AG08396 (cell line): ENCODE measurements at places on chromosomes 3 and 15.
A peak's percentile ranks its signal among the peaks of the same experiment; 100 is the strongest.

- no peak for DNase-seq
These were observed 39.7 kb downstream of the SLC28A1 start for GRCh38 chr15:84924077-84924731.

- DNase-seq = no peak
These were observed 12.6 kb upstream of the SHQ1 start for GRCh38 chr3:72860846-72861245.

- DNase-seq = no peak
These were observed 163.1 kb downstream of the ZNF385D start for GRCh38 chr3:21587894-21588293.

DNA sequence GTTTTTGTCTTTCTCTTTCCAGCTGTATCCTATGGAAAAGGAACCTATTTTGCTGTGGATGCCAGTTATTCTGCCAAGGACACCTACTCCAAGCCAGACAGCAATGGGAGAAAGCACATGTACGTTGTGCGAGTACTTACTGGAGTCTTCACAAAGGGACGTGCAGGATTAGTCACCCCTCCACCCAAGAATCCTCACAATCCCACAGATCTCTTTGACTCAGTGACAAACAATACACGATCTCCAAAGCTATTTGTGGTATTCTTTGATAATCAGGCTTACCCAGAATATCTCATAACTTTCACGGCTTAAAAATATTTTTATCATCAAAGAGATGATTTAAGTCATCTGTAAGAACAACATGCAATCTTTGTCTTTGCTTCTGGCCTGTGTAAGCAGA is 44.9 kb upstream of the PARP14 start:
- peak; percentile 15 for DNase-seq

DNA sequence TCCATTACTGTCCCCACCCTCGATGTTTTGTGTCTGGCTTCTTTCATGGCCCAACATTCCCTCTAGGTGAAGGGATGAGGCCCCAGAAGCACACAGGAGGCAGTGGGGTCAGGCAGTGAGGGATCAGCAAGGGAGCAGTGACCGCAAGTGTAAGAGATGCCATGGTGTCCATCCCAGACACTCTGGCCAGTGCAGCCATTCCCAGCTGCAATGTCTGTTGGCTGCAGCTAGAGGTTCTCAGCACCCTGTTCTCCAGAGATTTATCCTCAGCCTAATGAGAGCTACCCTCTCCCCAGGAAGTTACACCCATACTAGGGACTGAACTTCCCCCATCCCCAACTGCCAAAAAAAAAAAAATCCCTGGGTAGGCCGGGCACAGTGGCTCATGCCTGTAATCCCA is 40.2 kb downstream of the TRANK1 start:
- DNase-seq = peak; percentile 53

- DNase-seq = no peak
These were observed 38.8 kb downstream of the TNK2 start for GRCh38 chr3:195869413-195870001.

DNA sequence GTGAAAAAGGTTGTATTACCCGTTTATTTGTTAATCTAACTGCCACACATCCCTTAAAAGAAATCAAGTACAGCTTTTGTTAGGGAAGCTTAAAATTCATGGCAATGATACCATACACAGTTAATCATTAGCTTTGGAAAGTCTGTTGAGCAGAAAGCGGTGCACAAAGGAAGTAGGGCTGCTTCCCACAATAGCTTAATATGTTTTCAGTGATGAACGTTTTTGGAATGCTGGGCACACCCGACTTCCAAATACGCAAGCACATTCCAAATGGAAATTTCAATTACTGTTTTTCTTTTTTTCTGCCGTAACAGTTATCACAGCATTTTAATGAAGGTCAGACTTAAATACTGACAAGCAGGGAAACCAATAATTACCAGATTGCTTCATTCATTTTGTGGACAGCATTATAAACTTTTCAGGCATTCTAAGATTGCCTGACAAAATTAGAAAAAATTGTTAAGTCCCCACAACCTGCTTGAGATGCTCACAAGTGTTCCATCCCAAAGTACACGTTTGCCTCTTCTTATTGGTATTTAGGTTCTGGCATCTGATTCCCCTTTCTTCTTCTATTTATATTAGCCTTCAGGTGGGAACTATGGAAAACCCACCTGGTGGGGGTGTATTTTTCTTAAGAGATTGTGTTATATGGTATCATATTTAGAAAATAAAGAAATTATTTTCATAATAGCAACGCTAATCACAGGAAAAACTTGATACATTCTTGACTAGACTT is 1.1 kb upstream of the ECT2 start:
- peak; percentile 65 for DNase-seq

DNA sequence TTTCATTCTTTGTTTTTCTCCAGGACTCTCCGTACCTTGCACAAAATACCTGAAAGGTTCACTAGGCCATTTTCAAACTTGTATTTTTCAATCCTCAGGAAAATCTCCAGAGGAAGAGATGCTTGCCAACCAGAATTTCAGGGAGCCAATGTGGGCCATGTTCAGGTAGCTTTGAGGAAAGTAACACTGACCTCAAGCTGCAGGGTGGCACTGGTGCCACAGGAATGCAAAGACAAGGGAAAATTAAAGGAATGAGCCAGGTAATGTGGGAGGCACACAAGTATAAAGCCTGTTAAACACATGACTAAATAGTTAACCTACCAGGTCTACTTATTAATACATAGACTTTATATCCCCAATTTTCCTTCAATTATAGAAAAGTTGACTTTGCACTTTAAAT is 51.9 kb upstream of the GAP43 start:
- DNase-seq = no peak

GRCh38 chr3:191972714-191973398 is 511.9 kb downstream of the PYDC2 start:
- DNase-seq = no peak

DNA sequence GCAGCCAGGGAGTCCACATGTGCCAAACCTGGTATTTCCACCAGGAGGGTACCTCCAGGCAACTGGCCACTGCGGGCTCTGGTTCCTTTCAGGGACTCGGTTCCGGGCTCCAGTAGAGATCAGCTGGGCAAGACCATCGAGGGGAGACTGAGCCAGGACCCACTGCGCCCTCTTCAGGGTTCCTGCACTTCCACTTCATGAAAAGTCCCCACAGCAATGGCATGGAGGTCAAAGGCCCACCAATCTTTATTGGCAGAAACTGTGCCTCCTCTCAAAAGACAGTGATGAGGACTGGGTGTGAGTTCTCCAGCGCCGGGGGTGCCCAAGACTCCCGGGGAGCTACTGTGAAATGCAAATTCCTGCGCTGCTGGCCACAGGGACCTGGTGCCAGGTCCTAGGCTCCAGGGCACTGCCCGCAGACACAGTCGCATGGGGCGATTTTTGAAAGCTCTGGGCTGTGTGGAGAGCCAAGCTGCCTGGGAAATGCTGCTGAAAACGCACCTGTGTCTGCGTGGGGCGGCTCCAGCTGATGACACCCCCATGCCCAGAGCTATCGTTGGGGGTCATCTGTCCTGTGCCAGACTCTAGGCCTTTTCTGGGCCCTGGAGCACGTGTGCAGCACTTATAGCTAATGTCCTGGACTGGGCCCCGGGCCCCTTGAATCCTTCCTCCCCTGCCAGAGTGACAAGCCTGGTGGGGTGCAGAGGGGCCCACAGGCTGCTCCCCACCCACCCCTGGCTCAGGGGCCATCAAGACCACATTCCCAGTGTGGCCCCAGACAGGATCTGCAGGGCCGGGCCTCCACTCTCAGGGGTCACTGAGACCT is 144.0 kb downstream of the NSMCE3 start:
- DNase-seq = no peak

GRCh38 chr3:178182337-178182779 is 353.9 kb upstream of the KCNMB2 start:
- no peak for DNase-seq

DNA sequence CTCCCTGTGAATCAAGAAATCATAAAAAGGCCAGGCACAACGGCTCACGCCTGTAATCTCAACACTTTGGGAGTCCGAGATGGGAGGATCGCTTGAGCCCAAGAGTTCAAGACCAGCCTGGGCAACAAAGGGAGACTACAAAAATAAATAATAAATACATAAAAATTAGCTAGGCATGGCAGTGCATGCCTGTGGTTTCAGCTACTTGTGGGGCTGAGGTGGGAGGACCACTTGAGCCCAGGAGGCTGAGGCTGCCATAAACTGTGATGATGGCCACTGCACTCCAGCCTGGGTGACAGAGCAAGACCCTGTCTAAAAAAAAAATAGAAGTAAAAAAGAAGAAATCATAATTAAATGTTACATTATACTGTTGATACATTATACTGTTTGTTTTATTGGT is 28.0 kb upstream of the DCUN1D1 start:
- no peak for DNase-seq

- peak; percentile 89 for DNase-seq
These were observed 114.7 kb downstream of the ETFA start for GRCh38 chr15:76196269-76197231.

DNA sequence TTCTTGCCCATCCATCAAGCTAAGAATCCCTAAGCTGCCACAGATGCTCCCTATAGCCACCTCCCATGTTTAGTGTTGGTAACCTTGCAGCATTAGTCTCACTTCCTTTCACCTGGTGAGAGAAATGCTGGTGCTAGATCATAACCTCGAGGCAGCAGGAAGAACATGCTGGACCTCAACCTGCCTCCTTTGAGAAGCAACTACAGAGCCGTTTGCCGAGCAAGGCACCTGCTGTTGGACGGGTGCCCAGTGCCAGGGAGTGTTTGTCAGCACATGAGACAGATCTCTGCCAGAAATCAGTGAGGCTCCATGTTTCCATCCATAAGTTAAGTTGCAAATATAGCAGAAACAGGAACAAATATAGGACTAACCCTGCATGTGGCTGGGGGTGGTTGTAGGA is 955.7 kb downstream of the TUSC7 start:
- DNase-seq = no peak

- DNase-seq = no peak
These were observed 23.6 kb upstream of the CLDN1 start for GRCh38 chr3:190345878-190346277.

GRCh38 chr3:139630542-139630941 is 47.2 kb downstream of the NMNAT3 start:
- DNase-seq = no peak

- no peak for DNase-seq
These were observed 2.0 kb downstream of the B2M start for GRCh38 chr15:44713006-44713966.

- no peak for DNase-seq
These were observed 65.5 kb downstream of the KAT2B start for GRCh38 chr3:20105513-20106280.

DNA sequence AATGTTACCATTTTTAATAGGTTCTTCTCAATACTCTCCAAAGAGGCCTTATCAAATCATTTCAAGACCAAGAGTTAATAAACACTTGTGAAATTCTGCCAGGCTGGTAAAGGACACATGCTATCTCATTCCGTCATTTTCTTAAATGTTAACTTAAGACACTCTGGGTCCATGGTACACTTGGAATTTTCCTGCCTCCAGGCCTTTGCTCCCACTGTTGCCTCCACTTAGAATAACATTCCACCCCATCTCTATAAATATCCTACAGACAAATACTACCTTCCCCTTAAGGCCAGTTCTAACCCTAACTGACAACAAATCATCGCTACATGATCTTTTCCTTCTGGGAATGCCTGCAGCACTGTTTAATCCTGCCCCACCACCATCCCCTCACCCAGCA is 24.1 kb downstream of the MAGI1 start:
- DNase-seq = no peak

- DNase-seq = no peak
These were observed 26.0 kb downstream of the FBXW12 start for GRCh38 chr3:48397767-48398681.

DNA sequence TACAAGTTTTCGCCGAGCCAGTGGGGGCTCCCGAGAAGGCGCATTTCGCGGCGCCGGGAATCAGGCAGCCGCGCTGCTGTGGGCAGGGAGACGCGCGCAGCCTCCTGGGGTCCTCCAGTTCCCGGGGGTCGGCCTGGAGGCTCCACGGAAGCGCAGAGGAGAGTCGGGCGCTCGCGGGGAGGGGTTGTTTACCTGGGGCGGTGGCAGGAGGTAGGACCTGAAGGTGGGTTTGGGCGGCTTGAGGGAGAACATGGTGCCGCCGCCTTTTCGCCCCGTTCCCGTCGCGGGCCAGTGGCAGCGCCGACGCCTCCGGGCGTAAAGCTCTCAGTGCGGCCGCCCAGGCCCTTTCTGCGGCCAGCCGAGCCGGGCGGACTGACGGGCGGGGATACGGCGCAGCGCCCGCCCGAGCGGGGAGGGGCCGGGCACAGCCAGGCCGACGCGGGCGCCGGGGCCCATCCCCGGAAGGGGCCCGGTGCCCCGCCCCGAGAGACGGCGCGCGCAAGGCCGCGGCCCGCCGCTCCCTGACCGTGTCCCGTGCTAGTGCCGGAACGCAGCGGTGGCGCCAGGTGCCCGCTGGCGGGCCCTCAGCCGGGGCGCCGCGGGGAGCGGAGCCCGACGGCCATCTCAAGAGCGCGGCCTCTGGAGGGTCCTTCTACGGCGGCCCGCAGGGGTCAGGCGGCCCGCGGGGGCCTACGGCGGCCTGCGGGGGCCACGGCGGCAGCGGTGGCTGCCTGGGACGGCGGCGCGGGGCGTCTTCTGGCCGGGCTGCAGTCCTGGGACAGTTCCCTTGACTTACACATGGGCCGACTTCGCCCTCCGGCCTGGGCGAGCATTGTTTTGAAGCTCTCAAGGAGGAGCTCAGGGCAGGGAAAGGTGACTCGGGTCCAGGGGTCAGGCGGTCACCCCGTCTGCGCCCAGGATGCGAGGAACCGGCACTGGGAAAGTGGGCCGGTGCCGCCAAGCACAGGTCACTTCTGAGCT is at the start of gene MTMR10:
MTMR10 (minus strand) TSS at position 374 of the 981 bp plus-strand sequence; CDS start at position 252, 122 bp downstream.
- DNase-seq = peak; percentile 96

DNA sequence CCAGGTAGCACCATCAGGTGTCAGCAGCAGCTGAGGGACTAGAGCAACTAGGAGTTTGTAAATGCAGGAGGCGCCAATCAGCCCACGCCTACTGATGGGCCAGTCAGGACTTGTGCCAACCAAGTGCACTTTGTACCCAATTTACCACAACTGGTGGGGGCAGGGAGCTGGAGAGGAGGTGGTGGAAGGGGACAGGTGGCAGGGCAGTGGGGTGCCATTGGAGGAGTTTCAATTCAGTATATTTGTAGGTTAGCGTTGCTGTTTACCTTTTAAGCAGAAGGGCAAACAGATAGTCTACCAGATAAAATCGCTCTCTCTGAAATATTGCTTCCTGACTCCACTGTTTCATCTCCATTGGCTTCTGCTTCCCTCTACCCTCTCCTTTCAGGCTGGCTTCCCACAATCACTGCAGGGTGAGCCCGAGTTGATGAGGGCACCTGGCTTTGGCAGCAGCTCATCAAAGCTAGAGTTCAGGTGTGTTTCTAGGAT is 75.7 kb downstream of the TRIM69 start:
- no peak for DNase-seq

DNA sequence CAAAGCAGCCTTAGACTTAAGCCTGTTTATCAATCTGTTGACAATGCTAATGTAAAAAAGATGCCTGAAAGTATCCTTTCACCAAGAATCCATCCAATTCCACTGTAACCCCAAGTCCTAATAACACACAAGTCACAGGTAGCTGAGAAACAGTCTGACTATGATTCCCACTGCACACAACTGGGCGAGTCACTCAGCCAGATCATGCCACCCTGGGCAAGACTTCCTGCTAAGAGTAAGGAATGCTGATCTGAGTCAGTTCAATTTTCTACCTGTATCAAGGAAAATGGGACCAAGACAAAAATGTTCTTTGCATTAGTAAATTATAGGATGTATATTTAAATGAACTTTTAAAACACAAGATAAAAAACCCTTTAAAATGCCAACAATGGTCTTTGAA is 33.3 kb downstream of the NPTN start:
- DNase-seq = no peak
